ENCODE measurements at places on chromosomes 2 and 18.

- no peak for DNase-seq
These were observed 79.9 kb upstream of the FSIP2 start for GRCh38 chr2:185658750-185659149.

DNA sequence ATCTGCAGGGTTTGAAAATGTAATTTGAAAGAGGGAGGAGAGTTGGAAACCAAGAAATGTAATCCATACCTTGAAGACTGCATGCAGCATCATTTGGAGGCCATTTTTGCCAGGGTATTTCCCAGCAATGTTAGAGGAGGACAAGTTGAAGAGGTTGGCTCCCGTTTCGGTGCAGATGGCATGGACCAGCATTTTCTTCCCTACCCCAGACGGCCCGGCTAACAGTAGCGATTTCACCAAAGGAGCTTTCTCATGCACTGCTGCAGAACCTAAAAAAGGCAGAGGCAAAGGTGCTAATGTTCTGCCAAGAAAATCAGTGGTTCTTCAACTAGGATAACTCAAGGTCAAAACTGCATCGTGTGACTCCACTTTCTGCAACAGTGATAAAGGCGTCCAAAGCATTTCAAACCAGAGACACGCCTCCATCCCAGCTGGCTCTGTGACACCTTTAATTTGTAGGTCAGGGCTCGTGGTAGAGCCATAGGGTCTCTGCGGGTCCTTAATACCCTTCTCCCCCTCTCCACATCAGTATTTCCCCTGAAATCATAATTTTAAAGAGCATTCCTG is 99.6 kb upstream of the ASB18 start:
- no peak for DNase-seq

GRCh38 chr18:13500869-13501542 is 225.4 kb downstream of the FAM210A start:
- no peak for DNase-seq

DNA sequence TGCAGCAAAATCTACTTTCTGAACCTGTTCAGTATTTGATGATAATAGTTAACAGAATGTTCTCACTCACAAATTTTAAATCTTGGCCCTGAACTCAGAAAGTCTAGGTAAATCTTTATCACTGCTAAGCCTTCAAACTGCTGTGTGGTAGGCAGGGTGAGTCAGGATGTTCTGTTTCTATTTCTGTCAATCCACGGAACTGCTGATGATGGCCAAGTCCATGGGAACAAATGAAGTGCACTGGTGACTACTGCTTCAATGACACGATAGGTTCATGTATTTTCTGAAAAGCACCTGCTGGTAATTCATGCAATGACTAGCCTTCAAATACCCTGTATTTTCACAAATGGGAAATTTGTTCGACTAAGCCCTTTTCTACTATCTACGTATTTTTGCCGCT is 14.2 kb downstream of the NIFK start:
- DNase-seq: no peak

DNA sequence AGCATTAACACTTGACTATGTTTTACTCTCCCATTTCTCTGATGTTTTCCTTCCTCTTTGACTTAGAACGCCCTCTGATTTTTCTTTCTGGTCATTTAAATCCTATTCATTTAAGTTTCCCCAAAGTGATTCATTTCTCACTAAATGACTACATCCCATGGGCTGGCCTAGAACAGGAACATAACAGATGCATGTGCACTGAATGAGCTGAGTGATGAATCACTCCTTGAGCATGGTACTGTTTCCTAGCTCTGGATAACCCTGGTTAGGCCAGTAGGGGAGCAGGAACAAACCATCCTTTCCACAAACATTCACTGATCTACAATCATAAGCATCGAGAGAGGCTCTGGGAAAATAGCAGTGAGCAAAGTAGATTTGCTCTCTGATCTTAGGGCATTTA is 221.9 kb upstream of the SETBP1 start:
- DNase-seq: no peak

- DNase-seq: no peak
These were observed 47.8 kb upstream of the MAPRE3 start for GRCh38 chr2:26922405-26923188.

DNA sequence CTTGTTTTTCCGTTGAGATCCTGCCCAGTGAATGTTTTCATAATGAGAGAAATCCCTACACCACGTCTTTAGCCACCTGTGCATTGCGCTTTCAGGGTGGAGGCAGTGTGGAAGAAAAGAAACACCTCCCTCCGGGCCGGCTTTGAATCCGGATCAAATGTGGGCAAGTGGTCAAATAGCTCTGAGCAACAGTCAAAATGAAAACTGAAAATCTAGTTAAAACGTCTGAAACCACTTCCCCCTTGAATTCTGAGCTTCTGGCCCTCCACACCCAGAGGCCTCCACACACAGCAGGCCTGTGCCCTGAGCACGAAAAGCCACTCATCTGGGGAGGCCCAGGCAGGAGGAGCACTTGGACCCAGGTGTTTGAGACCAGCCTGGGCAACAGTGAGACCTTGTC is 263.6 kb upstream of the SALL3 start:
- no peak for DNase-seq

DNA sequence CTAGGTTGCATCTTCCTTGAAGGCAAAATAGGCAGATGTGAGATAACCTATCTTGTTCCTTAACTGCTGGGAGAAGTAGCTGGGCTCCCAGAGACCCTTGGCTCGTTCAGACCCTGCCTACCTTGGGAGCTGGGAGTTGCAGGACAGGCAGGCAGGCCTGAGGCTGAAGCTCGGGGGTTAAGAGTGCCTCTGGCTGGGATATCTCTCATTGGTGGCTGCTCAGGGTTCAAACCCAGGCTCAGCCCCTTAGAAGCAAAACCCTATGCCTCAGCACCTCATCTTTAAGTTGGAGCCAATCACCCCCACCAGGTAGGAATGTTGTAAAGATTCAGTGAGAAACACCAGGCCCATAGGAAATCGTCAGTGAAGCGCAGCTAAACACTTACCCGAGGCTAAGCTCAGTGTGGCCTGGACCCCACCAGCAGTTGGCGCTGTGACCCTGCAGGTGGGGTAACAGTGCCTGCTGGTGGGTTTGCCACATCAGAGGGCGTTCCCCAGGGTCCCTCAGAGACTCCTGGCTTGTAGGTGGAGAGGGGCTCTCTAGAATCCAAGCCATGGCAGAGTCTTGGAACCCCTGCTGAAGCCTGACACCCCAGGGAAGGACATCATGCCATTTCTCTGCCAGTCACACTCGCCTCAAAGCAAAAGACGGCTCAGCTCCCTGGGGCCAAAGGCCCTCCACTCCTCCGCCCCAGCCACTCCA is 54.6 kb upstream of the GPR17 start:
- DNase-seq: peak; percentile 41

Data from activated gamma-delta T cell treated with anti-CD3 and anti-CD28 coated beads, Interleukin-2, amount 50 U/mL, for 16 hours (primary cell).